Fibroblast of pulmonary artery (primary cell): ENCODE measurements at places on chromosomes 13 and 19.

DNA sequence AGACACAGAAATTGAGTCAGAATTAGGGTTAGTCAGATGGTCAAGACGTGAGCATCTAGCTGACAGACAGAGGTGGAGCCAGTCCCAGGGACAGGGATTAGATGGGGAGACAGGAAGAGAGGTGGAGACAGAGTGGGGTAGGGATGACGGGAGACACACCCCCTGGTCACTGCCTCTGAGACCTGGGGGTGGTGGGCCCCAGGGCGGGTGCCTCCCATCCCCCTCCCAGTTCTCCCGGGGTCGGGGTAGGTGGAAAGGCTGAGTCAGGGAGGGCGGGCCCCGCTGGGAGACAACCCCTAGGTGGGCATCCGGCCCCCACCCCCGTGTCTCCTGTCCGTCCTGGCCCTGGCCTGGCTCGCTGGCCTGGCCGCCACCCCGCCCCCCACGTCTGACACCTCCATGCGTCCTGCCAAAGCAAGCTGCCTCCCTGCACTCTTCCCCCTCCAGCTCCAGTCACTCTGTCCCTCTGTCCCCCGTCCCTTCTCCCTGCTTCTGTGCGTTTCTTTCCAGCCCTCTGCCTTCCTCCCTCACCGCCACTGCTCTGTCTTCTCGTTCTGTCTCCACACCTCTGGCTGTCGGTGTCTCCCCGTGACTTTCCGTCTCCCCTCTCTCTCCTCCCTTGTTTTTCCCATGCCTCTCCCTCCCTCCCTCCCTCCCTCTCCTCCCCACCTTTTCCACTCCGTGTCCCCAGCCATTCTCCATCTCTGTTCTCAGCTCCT is 15.1 kb downstream of the CCDC97 start:
- peak; percentile 88 for DNase-seq

- peak; percentile 100 for DNase-seq
Measured at GRCh38 chr13:100392709-100393630, 195.6 kb downstream of the GGACT start.

- peak; percentile 48 for DNase-seq
Measured at GRCh38 chr19:19217099-19217498, 5.3 kb downstream of the NCAN start.

DNA sequence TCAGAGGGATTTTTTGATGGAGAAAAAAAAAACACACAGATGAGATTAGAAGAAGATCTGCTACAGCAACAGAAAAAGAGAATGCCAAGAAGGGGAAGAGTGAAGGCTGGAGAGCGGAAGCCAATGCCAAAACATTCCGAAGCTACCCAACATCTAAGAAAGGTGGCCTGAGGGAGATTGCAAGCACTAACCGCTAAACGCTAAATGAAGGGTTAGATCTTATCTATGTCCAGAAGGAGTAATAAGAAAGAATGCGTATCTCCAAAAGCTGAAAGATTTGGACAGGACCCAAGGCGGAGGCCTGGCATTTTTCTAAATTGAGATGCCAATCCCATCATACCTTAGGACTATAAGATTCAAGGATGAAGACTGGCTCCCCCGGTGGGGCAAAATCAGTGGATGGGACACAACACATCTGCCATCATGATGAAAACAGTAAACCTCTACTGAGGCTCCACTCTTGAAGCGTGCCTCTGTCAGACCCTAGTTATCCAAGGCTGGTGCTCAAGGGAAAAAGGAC is 15.6 kb upstream of the HMGB1 start:
- DNase-seq, result no peak

- no peak for DNase-seq
Measured at GRCh38 chr13:74794147-74794546, 659.9 kb upstream of the KLF12 start.

DNA sequence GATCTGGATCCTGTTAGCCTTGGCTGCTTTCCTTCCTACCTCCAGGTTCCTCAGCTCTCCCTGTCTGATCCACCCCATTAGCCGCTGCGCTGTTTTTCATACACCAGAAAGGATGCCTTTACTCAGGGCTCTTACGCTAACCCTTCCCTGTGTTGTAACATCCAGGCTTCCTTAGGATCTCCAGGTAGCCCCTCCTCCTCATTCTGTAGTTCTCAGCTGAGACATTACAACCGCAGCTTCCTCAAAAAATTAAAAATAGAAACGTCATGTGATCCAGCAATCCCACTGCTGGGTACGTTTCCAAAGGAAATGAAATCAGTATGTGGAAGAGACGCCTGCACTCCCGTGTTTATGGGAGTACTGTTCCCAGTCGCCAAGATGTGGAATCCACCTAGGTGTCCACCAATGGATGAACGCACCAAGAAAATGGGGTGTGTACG is 18.4 kb upstream of the MYADM start:
- DNase-seq, result peak; percentile 94

DNA sequence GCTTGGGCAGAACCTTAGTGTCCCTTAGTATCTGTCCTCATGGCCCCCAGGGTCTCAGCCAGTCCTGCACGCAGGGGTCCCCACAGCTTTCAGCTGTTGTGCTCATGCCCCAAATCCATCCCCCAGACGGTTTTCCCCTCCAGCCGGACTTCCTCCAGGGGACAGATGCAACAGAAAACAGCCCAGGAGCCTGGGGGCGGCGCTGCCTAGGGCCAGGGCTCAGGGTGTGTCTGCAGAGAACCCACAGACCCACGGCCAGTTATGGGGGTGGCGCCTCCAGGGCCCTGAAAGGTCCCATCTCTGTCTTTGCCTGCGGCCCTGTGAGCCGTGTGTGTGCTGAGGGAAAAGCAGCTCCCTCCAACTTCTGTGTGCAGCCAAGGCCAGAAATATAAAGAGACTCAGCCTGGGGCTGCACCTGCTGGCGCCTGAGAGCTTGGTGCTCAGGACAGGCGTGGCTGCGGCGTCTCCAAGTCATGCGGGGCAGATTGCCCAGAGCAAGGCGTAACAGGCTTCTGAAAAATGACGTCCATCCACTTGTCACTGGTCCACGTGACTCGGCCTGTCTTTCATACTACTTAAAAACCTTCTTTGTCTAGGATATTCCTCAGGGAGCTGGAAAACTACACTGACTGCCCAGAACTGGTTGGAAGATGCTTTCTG is 22.1 kb upstream of the F7 start:
- peak; percentile 41 for DNase-seq

DNA sequence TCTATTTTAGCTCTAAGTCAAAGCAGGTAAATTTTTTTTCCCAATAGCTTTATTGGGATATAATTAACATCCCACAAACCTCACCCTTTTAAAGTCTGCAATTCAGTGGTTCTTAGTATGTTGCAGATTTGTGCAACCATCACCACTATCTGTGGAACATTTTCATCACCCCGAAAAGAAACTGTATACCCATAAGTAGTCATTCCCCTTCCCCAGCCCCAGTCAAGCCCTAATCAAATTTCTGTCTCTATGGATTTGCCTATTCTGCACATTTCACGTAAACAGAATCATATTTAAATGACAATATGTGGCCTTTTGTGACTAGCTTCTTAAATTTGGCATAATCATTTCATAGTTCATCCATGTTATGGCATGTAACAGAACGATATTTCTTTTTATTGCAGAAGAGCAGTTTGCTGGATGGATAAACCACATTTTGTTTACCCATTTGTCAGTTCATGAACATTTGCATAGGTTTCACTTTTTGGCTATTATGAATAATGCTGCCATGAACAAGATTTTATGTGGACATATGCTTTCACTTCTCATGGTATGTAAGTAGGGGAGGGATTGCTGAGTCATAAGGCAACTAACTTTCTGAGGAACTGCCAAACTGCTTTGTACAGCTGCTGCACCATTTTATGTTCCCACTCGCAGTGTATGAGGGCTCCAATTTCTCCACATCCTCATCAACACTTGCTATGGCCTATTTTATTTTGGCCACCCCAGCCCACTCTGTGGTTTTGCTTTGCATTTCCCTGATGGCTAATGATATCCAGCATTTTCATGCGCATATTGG is 10.9 kb downstream of the SLC46A3 start:
- DNase-seq, result peak; percentile 82
